ENCODE measurements at places on chromosomes 16 and 17.

GRCh38 chr16:10510279-10510678 lies 70.1 kb downstream of the EMP2 start:
- DNase-seq, result no peak

- DNase-seq, result no peak
These were observed 14.0 kb downstream of the ANKRD11 start for GRCh38 chr16:89476379-89476778.

- no peak for DNase-seq
These were observed 563.7 kb upstream of the HSBP1 start for GRCh38 chr16:83244057-83244456.

DNA sequence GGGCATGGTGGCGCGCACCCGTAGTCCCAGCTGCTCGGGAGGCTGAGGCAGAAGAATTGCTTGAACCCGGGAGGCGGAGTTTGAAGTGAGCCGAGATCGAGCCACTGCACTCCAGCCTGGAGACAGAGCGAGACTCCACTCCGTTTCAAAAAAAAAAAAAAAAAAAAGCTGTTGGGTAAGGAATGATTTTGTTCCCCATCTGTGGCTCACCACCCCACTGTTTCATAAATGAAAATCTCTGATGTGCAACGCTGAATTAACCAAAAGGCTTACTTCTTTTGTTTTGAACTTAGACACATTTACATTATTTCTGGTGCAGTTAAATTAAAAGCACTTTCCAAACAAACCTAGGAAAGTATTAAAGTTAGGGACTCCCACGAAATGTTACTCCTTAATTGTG lies 1.2 kb upstream of the METTL9 start:
- DNase-seq, result no peak

- no peak for DNase-seq
These were observed 35.9 kb downstream of the HSBP1 start for GRCh38 chr16:83843657-83844056.

DNA sequence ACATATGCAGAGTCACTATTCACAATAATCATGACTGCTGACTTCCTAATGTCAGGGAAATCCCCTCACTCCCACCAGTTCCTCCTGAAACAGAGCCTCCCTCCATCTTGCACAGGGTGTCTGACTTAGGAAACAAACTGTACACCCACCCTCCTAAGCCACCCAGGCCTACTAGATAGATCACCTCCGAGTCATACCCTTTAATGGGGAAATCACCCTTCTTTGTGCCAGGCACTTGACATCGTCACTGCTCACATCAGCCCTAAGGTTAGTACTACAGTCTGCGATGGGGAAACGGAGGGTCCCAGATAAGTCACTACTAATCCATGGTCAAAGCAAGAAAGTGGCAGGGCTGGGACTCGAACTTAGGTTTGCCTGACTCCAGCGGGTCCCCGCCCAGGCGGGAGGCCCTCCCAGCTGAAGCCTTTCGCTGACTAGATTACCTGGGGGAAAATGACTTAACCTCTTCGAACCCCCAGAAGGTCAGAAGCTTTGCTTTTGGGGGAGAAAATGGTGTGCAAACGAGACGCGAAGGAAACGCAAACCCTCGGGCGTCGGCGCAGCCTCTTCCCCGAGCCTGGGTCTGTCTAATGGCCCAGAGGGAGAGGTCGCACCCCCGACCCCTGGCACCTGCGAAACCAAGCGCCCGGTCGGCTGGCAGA lies 3.4 kb upstream of the MLLT6 start:
- DNase-seq, result peak; percentile 80

GRCh38 chr17:27544350-27545131 lies 86.4 kb upstream of the LGALS9 start:
- peak; percentile 19 for DNase-seq

DNA sequence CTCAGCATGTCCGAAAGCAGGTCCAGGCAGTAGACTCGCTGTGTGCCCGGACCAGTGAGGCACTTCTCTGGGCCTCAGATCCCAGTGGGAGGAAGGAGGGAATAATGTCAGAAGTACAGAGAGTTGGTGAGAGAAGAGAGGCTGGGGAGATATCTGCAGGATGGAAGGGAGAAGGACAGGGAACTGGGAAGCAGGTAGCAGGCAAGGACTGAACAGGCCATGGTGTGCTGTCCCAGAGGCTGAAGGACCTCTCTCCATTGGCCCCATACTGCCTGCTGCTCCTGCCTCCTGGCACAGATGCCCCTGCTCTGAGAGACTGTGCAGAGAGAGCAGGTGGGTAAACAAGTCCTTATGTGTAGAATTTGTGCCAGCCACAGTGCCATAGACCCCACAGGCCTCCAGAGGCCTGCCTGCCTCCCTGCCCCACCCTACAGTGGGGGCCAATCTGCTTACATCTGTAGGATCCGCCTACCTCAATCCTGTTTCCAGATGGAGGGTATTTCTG lies 34.2 kb upstream of the CRHR1 start:
- DNase-seq, result no peak

- DNase-seq, result no peak
These were observed 3.7 kb upstream of the FOXL1 start for GRCh38 chr16:86574646-86575045.

- DNase-seq, result no peak
These were observed 509 bp upstream of the ATAD5 start for GRCh38 chr17:30831257-30831656.

DNA sequence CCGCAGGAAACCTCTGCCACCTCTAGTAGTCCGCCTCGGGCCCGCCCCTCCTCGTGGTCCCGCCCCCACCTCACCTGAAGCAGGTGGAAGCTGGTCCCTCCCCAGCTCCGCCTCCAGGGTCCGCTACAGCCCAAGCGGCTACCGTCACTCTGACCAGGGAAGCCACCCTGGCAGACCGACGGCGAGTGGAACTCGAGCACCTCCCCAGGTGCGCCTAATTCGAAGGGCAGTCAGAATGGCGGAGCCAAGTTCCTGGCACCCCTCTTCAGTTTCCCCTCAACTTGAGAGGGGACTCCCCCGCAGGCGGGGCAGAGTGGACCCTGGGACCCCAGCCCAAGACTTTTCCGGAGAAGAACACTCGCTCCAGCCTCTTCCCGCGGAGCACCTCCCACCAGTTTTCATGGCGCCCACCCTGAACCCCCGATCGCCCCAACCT lies 507 bp downstream of the FHOD1 start:
- peak; percentile 57 for DNase-seq

DNA sequence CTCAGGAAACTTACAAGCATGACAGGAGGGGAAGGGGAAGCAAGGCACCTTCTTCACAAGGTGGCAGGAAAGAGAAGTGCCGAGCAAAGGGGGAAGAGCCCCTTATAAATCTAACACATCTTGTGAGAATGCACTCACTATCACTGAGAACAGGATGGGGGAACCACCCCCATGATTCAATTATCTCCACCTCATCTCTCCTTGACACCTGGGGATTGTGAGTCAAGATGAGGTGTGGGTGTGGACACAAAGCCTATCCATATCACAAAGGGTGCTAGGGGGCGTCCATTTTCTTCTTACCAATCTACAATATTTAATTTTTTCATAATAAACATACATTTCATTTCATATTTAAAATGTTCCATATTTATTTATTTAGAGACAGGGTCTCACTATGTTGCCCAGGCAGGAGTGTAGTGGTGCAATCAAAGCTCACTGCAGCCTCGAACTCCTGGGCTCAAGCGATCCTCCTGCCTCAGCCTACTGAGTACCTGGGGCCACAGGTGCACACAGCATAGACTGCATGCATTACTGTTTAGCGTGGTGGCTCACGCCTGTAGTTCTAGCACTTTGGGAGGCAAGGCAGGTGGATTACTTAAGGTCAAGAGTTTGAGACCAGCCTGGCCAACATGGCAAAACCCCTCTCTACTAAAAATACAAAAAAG lies 26.5 kb upstream of the FAAP100 start:
- no peak for DNase-seq

GRCh38 chr17:44992242-44992939 lies 24.3 kb upstream of the C1QL1 start:
- DNase-seq, result no peak

GRCh38 chr16:15972046-15972868 lies 22.8 kb downstream of the ABCC1 start:
- no peak for DNase-seq

GRCh38 chr17:310111-311010 lies 42.2 kb downstream of the RPH3AL start:
- no peak for DNase-seq

GRCh38 chr16:23943604-23944003 lies 107.8 kb downstream of the PRKCB start:
- DNase-seq, result no peak

DNA sequence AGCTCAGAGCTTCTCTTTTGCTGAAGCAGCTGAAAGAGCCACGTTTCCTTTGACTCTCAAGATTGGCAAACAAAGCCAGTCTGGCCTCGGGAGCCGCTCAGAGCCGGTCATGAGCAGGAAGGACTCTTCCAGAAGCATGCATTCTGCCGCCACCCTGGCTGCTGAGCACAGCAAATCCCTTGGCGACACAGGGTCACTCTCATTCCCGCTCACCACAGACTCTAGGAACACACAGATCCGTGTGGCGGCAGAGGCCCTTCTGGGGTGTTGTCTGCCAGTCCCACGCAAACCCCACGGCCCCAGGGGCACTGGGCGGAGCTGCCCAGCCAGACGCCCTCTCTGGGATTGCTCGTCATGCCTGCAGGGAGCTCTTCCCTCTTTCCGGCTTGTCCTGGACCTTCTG lies 157.0 kb downstream of the C16orf95 start:
- DNase-seq, result no peak

DNA sequence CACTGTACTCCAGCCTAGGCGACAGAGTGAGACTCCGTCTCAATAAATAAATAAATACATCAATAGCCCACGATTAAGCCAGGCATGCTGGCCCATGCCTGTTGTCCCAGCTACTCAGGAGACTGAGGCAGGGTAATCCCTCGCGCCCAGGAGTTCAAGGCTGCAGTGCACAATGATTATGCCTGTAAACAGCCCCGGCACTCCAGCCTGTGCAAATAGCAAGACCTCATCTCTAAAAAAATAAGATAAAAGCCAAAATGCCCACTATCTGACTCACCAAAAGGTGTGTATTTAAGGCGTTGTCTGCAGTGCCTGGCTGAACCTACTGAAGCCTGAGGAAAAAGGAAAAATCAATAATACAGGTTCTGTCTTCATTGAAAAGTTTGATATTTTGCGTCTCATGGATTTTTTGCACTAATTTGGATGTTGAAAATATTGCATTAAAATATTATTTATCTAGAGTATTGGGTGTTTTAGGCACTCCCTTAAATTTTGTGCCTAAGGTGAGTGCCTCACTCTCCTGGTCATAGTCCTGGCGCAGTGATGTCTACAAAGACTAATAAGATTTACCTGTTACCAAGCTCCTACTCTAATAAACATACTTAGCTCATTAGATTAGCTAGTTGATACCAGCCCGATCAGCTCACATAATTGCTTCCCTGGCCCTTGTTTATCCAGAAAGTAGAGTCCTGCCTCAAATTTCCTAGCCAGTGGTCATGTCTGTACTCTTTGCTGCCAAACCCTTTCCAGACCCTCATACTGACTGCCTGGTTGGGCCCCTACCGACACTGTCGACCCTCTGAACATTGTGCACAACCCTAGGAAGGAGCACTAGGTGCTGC lies 24.7 kb upstream of the TOB1 start:
- DNase-seq, result no peak

- DNase-seq, result no peak
These were observed 17.1 kb downstream of the TELO2 start for GRCh38 chr16:1510272-1510671.

DNA sequence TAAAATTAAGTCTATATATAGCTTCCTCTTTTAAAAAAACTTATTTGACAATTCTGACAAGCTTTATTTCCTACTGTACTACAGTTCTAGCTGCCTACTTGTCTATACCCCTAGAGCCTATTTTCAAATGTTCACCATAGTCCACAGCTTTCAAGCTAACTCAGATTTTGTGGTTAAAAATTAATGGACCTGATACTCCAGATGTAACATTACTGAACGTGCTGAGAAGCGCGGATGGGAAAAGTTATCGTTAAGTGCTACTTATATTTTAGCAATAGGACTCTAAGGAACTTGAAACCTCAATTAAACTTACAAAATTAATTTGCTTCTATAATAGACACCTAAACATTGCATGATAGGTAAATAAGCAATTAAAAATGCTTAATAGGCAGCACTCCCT lies 31.2 kb downstream of the GNA13 start:
- DNase-seq, result no peak

- DNase-seq, result no peak
These were observed 105.3 kb downstream of the IRX5 start for GRCh38 chr16:55035956-55036355.

DNA sequence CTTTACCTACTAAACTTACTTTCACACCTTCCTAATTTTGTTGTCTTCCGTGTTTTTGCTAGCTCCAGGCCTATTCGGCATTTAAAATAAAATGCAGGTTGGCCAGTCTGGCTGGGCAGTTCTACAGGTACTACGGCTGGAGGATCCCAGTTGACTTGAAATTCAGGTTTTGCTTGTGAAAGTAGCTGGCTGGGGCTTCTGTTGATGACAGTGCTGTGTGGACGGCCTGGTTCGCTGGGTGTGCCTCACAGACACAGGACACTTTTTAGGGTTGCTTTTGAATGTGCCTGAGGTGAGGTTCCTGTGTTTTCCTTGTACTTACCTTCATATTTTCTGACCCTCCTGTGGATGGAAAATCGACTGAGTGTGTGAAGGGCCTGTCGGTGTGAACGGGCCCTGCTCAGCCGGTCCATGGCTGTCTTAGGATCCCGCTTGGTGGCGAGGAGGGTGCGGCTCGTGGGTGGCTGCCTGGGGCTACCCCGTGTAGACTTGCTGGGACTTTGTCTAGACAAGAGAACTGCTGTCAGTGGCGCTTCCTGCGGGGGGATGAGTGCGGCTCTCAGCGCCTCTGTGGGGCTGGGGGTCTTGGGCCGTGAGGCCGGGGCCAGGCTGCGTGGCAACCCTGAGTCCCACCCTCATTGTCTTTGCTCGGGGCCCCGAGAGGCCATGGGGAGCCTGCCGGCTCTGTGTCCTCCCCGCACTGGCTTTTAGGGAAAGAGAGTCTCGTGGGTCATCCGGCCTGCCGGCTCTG lies 18.7 kb upstream of the ZNF750 start:
- peak; percentile 35 for DNase-seq

DNA sequence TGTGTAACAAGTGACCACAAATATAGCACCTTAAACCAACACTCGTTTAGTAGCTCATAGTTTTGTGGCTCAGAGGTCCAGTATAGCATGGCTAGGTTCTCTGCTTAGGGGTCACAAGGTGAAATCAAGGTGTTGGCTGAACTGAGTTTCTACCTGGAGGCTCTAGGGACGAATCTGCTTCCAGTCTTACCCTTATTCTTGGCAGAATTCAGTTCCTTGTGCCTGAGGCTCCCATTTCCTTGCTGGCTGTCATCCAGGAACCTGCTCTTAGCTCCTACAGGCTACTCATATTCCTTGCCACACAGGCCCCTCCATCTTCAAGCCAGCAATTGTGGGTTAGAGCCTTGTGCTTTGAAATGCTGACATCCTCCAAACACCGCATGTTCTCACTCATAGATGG lies 212.3 kb upstream of the CDH13 start:
- DNase-seq, result no peak

- DNase-seq, result no peak
These were observed 51.6 kb downstream of the NUP93 start for GRCh38 chr16:56781528-56781961.

DNA sequence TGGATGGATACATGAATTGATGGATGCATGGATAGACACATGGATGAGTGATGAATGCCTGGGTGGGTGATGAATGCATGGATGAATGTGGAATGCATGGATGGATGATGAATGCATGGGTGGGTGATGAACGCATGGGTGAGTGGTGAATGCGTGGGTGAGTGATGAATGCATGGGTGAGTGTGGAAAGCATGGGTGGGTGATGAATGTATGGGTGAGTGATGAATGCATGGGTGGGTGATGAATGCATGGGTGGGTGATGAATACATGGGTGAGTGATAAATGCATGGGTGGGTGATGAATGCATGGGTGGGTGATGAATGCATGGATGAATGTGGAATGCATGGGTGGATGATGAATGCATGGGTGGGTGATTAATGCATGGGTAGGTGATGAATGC lies 83.9 kb upstream of the HSBP1 start:
- DNase-seq, result no peak
